ENCODE measurements at places on chromosomes 2 and 18. TPM values are rescaled to one million over a fixed set of nuclear protein-coding genes. Genes with fewer than 3 reads are reported as not detected.

The CCDC85A gene
- total RNA-seq, result 2.8 TPM

The NOSTRIN gene
- 0.18 TPM for total RNA-seq

The PLCD4 gene
- total RNA-seq, result 2.0 TPM

The LRRTM4 gene
- not detected for total RNA-seq

The ATL2 gene
- total RNA-seq, result 62.6 TPM

The CFAP221 gene
- not detected for total RNA-seq

The BOK gene
- 13.3 TPM for total RNA-seq

The SIGLEC15 gene
- 1.1 TPM for total RNA-seq

The CNPPD1 gene
- total RNA-seq, result 11.9 TPM

The STK17B gene
- total RNA-seq, result 50.3 TPM

The LOXL3 gene
- total RNA-seq, result 14.2 TPM

The NT5C1B gene
- not detected for total RNA-seq

The POTEC gene
- total RNA-seq, result not detected

The PRKAG3 gene
- not detected for total RNA-seq

The CNRIP1 gene
- total RNA-seq, result 25.6 TPM
